ENCODE measurements at places on chromosomes 11 and 22. TPM values are rescaled to one million over a fixed set of nuclear protein-coding genes. Genes with fewer than 3 reads are reported as not detected.

The LRRC75B gene
- 8.4 TPM for polyA plus RNA-seq

The LYVE1 gene
- 76.9 TPM for polyA plus RNA-seq

The DUSP18 gene
- 2.7 TPM for polyA plus RNA-seq

- H3K4me1 ChIP-seq, result no peaks in the 10 kb centered on the region
- H3K27me3 ChIP-seq, result no peaks in the 10 kb centered on the region
- H3K36me3 ChIP-seq, result no peaks in the 10 kb centered on the region
- no peak for DNase-seq
Observed at GRCh38 chr11:128022007-128022368, 565.4 kb downstream of the ETS1 start.

DNA sequence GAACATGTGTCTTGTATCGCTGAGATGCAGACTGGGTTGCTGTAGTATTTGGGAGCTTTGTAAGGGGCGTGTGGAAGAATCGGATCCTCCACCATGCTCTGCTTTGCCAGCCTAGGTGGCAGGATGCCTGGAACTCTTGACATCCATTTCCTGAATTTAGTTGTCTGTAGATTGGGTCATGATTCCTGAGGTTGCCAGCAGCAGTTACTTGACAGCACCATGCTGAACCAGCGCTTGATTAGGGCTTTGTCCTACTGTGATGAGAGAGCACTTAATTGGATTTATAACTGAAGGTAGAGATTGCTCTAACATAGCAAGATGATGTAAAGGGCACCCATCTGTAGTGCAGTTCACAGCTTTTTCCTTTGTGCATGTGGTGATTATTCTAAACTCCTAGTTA, 75.6 kb upstream of the HORMAD2 start:
- H3K4me3 ChIP-seq, result no peak overlapping the region
- no peaks in the 10 kb centered on the region for H3K4me1 ChIP-seq
- no peak overlapping the region for H3K27ac ChIP-seq
- H3K27me3 ChIP-seq, result no peaks in the 10 kb centered on the region
- peaks cover 43% of the 10 kb centered on the region for H3K36me3 ChIP-seq
